ENCODE measurements at places on chromosomes 6 and 20.

DNA sequence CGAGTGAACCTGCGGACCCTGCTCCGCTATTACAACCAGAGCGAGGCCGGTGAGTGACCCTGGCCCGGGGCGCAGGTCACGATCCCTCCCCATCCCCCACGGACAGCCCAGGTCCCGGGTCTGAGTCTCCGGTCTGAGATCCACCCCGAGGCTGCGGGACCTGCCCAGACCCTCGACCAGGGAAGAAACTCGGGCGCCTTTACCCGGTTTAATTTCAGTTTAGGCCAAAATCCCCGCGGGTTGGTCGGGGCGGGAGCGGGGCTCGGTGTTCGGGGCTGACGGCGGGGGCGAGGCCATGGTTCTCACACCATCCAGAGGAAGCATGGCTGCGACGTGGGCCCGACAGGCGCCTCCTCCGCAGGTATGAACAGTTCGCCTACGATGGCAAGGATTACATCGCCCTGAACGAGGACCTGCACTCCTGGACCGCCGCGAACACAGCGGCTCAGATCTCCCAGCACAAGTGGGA, 46.9 kb upstream of the TRIM26 start:
- no peak for DNase-seq

DNA sequence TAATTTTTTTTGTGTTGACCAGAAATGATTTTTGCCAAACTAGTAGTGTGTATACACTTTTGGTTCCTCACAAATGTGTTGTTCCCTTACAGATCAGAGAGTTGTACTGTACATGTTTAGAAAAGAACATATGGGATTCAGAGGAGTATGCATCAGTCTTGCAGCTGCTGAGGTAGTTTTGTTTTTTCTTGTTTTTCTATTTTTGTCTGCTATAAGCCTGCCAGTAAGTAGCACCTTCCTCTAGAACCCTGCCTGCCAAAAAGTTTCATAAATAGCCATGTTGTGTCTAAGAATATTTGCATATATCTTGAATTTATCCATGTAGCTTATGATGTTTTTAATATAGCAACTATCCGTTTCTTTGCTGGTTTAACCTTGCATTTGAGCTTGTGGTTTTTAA, 46.4 kb downstream of the ORC3 start:
- no peak for DNase-seq

DNA sequence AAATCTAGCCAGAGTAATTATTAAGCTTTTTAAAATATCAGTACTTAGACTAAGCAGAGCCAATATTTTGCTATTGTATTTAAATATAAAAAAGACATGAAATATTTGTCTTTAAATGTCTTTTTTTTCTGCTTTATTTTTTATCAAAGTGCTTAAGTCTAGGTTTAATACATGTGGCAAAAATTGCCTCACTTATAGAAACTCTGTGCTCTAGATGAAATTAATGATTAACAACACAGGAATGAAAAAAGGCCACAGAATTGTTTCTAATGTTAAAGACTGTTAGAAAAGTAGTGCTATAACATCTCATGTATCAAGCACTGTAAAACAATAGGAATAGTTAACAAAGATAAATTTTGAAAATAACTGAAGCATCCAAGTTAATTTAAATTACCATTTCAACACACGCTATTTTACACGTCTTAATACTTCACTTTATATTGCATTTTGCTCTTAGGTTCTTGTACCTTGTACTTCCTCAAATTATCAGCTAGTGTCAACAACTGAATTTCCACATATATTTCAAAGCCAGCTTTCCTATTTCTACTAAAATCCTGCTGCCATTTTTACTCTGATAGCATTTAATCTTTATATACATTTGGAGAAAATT, 1515.1 kb downstream of the HACE1 start:
- no peak for DNase-seq

DNA sequence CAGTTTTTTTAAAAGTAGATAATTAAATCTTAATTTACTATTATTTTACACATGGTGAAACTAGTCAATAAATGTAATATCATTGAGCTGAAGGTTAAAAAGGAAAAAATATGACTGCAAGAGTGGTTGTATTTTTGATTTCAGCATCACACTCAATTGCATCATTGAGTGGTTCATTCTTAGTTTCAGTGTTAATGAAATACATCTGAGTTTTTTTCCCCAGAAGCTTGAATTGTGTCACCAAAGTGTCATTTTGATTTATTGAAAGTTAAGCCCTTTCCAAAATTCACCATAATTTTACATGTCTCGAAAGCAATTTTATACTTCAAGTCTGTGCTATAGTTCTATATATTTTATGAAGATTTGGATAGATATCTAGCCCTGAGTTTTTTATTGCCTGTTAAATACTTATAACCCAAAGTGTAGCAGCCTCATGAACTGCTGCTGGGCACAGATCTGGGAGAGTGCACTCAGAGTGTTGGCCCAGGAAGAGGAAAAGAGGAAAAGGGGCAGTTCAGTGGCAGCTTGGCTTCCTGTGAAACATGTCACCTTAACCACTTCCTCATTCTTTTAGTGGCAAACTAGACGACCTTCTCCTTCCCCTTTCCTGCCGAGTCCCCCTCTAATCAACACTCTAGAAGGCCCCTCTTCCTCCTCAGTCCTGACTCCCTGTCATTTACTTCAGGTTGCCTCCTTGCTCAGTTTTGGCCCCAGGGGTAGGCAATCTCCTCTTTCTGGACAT, 140.7 kb downstream of the ESR1 start:
- no peak for DNase-seq

- no peak for DNase-seq
Observed at GRCh38 chr6:8017276-8017701, 46.9 kb downstream of the BLOC1S5 start.

DNA sequence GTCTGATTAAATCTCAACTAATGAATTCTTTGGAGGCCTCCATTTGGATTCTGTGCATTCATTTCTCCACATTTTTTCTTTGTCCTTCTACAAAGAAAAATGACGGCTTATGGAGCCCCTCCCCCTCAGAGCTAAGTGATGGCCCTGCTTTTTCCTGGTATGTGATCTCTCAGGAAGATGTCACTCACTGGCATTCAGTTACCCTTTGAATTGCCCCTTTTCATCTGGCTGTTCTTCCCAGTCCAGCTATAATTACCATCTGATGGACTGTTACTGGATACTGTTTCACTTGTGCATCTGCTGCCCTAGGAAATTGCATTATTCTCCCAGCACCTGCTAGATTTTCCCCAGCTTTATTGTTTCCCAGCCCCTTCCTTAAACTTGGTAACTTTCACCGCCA, 151.9 kb downstream of the CFAP61 start:
- no peak for DNase-seq

DNA sequence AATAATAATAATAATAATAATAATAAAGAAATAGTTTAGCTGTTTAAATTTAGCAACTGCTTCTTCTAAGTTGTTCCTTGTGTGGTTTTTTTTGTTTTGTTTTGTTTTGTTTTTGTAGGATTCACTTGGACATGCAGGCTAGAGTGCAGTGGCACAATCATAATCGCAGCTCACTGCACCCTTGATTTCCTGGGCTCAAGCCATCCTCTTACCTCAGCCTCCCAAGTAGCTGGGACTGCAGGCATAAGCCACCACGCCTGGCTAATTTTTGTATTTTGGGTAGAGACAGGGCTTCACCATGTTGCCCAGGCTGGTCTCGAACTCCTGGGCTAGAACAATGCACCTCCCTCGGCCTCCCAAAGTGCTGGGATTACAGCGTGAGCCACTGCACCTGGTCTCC, 15.3 kb upstream of the EYA2 start:
- no peak for DNase-seq

Measured in left hindlimb (tissue), 1 donor.